ENCODE measurements at places on chromosomes 2 and 18.

- DNase-seq, result no peak
Observed at GRCh38 chr2:149483004-149483605, 104.5 kb downstream of the MMADHC start.

- DNase-seq, result no peak
Observed at GRCh38 chr2:121136323-121136722, 148.7 kb downstream of the TFCP2L1 start.

GRCh38 chr2:76556018-76556417 lies 845.3 kb upstream of the GCFC2 start:
- no peak for DNase-seq

DNA sequence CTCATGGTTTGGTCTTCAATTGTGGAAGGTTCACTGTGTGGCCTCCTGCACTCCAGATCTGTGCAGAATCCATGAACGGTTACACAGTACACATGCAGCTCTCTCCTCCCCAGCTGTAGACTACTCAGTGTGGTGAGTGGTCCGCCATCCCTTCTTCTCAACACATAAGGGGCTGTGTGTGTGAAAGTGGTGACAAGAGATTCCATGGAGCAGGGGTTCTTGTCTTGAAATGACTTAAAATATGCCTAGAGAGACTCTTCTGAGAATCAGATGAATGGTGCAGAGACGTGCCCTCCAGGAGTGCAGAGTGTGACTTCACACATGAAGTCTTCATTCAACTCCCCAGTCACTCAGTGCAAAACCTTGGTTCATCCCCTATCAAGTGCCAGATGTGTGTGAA lies 151.0 kb upstream of the COPS8 start:
- DNase-seq, result no peak

DNA sequence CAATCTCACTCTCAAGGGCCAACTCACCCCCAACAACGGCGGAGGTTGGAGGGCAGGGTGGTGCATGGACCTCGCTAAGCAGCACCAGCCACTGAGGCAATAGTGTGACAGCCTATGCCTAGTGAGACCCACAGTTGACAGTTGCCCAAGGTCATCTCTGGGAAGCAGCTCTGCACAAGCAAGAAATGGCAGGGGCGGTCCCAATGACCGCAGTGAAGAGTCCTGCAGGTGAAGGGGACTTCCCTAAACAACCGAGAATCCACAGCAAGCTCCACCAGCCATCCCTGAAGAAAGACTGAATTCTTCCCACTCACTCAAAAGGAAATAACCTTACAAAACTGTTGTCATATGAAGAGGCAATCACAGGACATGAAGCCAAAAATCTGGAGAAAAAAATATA lies 313.4 kb upstream of the ID2 start:
- no peak for DNase-seq

DNA sequence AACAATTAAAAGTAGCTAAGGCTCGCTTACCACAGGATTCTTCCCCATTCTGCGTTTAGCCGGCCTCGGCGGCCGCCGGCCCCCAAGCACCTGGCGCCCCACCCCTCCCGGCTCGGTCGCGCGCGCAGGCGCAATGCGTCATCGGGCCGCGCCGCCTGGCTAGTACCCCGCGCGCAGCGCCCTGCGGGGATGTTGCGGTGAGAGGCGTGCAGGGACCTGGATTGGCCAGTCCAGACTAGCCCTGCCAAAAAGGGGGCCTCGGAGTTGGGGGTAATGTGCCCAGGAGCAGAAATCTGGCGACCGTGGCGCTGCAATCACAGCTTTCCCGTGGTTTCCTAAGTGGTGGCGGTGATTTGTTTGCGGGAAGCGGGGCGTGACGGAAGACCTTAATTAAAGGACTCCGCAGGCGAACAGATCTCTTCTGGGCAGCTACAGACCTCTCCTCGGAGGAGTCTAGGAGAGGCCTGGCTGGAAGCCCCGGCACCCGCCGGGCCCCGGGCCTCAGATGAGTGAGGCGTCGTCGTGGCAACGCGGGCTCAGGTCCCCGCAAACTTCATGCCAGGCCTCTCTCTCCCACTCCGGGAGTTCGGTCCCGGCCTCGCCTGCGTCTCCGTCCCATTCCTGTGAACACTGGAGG lies 606 bp downstream of the TMEM237 start:
- DNase-seq, result peak; percentile 68

DNA sequence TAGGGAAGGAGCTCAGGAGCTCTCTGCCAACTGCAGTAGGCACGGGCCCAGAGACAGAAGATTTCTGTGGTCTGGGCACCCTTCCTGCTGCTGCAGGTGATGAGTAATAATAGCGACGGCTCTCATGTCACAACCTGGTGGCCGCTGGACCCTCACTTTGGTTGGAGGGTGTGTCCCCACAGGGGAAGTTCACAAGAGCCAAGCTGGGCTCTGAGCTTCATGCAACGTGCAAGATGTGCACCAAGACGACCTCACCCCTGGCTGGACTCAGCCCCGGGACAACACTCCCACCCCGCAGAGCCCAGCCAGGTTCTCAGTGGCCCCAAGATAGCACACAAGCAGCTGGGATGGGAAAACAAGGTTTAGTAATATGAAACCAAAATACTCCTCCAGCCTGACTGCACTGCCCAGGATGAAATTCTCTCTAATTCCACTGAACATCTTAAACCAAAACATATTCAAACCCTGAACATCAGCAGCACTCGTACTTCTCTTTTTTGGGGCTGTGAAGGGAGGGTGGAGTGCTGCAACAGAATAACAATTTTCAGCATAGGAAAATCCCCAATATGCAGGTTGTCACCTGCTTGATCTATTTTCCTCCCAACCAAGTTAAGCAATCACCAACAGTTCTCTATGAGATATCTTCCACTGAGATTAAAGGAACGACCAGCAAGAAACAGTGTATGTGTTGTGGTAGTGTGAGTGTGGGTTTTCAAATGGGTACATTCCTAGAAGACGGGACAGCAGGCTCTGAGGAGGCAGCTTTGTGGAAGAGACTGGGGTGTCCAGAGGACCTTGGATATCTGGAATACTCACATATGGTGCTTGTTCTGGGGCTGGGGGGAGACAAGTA lies 26.5 kb downstream of the BCL2 start:
- DNase-seq, result no peak

GRCh38 chr2:239751679-239752355 lies 273.3 kb downstream of the NDUFA10 start:
- no peak for DNase-seq

DNA sequence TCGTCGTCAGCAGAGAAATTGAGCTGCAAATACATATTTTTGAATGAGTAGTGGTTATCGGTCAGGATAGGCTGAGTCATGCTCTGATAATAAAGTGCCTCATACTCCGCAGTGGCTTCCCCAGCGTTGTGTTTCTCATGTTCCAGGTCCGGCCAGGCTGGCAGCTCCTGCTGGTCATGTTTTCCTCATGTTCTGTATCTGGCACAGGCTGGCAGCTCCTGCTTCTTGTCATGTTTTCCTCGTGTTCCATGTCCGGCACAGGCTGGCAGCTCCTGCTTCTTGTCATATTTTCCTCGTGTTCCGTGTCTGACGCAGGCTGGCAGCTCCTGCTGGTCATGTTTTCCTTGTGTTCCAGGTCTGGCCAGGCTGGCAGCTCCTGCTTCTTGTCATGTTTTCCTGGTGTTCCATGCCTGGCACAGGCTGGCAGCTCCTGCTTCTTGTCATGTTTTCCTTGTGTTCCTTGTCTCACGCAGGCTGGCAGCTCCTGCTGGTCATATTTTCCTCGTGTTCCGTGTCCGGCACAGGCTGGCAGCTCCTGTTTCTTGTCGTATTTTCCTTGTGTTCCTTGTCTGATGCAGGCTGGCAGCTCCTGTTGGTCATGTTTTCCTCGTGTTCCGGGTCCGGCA lies 148.9 kb downstream of the ATP9B start:
- no peak for DNase-seq

DNA sequence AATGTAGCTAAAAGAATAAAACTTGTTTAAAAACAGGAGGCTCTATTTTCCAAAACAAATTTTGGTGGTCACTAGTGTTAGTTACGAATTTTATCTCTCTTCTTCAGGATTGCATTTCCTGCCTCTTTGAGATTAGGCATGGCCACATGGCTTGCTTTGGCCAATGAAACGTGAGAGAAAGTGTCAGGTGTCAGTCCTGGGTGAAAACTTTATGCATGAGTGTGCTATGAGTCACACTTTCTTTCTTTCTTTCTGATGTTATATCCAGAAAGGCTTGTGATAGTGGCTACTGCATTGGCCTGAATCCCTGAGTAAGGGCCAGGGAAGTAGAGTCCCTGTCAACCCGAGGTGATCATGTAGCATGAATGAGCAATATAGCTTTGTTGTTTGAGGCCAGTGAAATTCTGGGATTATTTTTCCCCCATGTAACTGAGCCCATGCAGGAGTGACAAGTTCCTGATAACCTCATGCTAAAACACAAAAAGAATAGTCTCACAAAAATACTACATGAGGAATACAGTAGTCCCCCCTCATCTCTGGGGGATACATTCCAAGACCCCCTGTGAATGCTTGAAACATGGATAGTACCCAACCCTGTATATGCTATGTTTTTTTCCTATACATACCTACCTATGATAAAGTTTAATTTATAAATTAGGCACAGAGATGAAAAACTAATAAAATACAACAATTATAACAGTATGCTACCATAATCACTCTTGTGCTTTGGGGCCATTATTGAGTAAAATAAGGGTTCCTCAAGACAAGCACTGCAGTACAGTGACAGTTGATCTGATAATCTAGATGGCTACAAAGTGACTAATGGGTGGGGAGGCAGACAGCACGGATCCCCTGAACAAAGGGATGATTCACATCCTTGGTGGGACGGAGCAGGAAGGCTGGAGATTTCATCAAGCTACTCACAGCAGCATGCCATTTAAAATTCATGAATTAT lies 109.5 kb downstream of the CDC42EP3 start:
- DNase-seq, result peak; percentile 13

GRCh38 chr2:230795856-230796255 lies 68.9 kb upstream of the ITM2C start:
- DNase-seq, result no peak

Data from HepG2 (cell line).